Cardiac muscle cell (in vitro differentiated cells and primary cell): ENCODE measurements at places on chromosomes 3 and 15. TPM values are rescaled to one million over a fixed set of nuclear protein-coding genes. Genes with fewer than 3 reads are reported as not detected.

SPINK8 gene
- not detected in 2 replicates for polyA plus RNA-seq

DNA sequence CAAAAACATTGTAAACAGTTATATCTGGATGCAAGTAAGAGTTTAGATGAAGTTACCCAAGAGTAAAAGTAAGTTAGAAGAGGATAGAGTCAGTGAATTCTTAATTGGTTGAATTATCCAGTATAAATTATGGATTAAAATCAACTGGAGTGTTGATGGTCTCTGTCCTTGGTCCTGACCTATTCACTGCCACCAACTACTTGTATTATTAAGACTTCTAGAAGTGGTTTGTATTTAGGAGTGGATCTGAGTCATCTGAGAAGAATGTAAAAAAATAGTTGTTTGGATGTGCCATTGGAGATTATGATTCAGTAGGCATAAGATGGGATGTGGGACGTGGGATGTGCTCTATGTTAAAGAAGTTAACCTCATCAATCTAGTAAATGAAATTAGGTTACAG lies 86.4 kb downstream of the SYNPR start:
- peak; percentile 68 for DNase-seq

- DNase-seq: no peak
Observed at GRCh38 chr3:39474126-39474515, 6.6 kb downstream of the MOBP start.

DNA sequence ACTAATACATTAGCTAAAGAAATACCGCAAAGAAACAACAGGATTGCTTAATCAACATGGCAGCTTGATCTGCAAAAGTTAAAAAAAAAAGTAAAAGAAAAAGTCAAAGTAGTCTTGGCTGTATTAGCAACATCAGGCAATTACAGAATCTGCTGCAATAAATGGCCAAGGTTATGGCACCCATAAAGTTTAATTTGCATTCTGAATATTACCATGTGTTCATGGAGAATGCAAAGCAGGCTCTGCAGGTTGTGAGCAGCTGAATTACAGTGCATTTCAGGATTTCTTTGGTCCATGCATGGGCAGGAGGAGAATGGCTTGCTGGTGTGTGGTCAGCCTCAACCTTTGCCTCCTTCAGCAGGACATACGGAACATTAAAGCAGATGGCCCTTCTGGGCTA lies 199.1 kb upstream of the AZI2 start:
- no peak for DNase-seq

POU1F1 gene
- polyA plus RNA-seq: not detected in 2 replicates

- DNase-seq: no peak
Observed at GRCh38 chr15:82851981-82852511, 42.6 kb downstream of the WHAMM start.

ANKRD34C gene
- not detected in 2 replicates for polyA plus RNA-seq
